ENCODE measurements at places on chromosomes 16 and 17. TPM values are rescaled to one million over a fixed set of nuclear protein-coding genes. Genes with fewer than 3 reads are reported as not detected.

HASPIN gene
- polyA plus RNA-seq, result 0.34 TPM

DDX5 gene
- 1,084 TPM for polyA plus RNA-seq

KRT32 gene
- polyA plus RNA-seq, result not detected

TNK1 gene
- polyA plus RNA-seq, result 4.4 TPM

ZNF23 gene
- polyA plus RNA-seq, result 6.5 TPM

FBXO39 gene
- polyA plus RNA-seq, result not detected

GRIN2C gene
- polyA plus RNA-seq, result not detected

PITPNM3 gene
- polyA plus RNA-seq, result not detected

OR4D1 gene
- 0.11 TPM for polyA plus RNA-seq

SERPINF2 gene
- polyA plus RNA-seq, result 1.2 TPM

SALL1 gene
- polyA plus RNA-seq, result not detected

RFNG gene
- polyA plus RNA-seq, result 4.1 TPM

NEUROD2 gene
- not detected for polyA plus RNA-seq

MYH10 gene
- polyA plus RNA-seq, result 1.7 TPM

All from IgD-negative memory B cell (primary cell).